ENCODE measurements at places on chromosomes 7 and 10.

DNA sequence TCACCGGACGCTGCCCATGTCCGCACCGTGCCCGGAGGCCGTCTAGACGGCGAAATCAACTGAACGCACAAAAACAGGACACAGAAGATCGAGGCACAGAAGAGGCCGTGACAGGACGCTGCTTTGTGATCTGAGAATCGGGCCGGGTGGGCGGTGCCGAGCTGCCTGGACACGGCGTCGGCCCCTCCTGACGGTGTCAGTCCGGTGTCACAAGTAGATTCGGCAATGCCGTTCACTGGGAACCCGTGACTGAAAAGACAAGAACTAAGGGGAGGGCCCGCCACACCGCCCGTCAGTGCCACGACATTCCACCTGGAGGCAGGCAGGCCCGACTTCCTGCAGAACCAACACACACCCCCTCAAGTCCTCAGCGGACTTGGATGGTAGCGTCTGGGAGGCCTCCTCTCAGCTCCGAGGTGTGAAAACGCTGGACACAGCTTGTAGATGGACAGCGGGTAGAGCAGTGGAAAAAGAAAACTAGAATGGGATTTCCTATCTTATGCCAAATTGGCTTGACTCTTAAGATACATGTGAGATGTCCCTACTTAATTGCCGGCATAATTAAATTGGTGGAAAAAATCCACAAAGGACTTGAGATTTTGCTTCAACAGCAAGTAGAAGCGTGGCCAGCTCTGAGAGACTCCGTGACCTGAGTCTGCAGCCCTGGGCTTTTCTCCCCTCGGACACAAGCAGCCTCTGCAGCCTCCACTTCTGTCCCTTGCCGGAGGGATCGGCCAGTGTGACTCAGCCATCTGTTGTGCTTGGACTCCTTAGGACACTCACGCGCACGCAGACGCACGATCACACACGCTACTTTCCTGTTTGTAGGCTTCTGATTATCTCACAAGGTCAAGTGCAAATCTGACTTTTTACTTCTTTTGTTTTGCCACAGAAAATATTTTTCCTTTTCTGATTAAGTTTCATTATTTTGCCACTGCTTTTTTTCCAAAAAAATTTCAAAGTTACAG, 269.0 kb downstream of the DIP2C start:
- no peak for DNase-seq

GRCh38 chr7:155343661-155344121, 46.0 kb downstream of the INSIG1 start:
- no peak for DNase-seq

DNA sequence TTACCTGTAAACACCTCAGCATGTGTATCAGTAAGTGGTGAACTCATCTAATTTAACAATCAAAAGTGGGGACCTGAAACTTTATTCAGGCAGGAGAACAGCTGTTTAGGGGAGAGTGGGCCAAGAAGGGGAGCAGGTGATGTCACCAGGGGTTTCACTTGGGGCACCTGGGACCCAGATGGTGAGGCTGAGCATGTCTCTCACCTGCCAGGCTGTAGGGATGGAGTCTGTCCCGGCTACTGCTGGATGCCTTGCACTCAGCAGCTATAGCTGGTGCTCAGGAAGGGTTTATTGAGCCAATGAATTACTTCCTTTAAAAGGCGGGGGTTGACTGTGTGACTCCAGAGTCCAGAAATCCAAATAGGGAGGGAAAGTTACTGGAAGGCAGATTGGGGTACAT, 23.0 kb downstream of the CDH23 start:
- DNase-seq, result no peak

DNA sequence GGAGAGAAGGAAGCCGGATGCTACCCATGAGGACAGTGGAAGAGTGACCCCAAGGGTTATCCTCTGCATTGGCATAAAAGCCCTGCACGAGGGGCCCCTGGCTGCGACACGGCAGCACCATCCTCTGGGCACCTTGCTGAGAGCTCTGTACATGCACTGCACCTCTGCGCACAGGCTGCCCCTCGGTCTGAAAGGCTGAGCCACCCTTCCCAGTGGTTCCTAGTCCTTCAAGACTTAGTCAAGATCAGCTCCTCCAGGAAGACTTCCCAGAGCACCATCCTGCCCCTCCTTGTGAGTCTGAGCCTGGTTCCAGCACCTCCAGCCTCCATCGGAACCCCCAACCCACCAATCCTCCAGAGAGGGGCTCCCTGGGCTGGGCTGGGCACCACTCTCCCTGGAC, 37.9 kb upstream of the CNPY1 start:
- DNase-seq, result no peak

DNA sequence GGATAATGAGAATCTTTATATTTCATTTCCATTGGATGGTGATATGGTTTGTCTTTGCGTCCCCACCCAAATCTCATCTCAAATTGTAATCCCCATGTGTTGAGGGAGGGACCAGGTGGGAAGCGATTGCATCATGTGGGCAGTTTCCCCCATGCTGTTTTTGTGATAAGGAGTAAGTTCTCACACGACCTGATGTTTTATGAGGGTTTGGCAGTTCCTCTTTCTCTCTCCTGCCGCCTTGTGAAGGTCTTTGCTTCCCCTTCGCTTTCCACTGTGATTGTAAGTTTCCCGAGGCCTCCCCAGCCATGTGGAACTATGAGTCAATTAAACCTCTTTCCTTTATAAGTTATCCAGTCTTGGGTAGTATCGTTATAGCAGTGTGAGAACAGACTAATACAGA, 59.4 kb downstream of the MTPN start:
- DNase-seq, result no peak

DNA sequence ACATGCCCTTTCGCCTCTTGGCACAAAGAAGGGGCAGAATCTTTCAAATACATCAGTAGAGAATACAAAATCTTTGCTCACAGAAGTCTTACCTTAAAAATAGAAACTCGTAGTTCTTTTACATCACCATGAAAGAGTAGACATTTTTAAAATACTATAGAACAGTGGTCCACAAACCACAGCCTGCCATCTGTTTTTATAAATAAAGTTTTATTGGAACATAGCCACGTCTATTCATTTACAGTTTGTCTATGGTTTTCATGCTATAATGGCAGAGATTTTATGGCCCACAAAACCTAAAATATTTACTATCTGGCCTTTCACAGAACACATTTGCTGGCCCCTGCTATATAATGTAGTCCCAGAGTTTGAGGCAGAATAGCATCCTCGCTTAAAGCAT, 46.1 kb upstream of the CABCOCO1 start:
- no peak for DNase-seq

GRCh38 chr7:157574120-157574825, 237.5 kb downstream of the DNAJB6 start:
- no peak for DNase-seq

GRCh38 chr7:26190417-26190869, 10.1 kb downstream of the HNRNPA2B1 start:
- no peak for DNase-seq

DNA sequence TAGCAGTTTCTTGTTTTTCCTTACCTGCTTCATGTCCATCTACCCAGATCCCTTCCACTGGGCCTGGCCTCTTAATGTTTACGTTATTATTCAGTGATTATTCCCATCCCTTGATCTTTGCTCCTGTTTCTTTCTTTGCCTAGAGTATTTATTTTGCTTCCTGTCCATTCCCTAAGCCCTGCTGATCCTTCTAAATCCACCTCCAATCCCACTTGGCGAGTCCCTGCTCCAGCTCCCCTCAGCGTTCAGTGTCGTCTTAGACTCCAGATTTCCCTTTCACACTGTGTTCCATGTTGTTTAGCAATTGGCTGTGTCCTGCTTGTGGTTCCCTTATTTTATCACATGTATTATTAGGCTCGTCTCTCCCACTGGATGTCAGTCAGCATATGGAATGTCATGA, 7.3 kb downstream of the PPP2R2D start:
- no peak for DNase-seq

DNA sequence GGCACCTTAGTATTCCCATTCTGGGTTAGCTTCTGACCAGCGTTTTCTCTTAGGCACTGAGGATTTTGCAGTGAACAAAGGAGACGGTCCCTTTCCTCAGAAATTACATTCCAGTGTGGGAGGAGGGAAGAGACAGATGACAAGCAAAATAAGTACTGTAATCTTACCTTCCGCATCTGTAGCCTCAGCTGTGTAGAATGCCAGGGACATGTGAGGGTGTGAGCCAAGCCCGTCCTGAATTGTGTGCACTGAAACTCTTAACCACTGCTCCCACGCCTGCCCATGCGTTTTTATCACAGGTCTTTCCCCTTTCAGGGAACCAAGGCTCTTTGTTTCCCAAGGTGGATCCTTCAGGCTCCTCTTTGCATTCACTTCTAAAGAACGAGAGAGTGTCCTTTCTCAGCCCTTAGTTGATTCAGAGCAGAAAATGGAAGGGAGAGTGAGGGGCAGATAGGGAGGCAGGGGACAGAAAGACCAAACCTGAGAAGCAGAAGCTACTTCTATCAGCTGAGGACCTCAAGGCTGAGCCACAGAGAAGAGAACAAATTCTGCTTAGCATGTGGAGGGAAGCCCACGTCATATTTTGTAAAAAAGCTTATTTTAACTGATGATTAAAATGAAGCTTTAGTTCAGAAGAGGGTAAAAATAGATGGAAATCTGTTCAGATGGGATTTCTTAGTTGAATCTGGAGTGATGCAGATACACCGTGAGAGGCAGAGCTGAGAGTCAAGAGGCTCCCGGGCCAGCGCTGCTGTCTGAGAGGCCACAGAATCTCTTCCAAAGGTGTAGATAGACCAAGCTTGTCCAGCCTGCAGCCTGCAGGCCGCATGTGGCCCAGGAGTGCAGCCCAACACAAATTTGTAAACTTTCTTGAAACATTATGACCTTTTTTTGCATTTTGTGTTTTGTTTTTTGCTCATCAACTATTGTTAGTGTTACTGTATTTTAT, 122.5 kb downstream of the CCNY start:
- no peak for DNase-seq

DNA sequence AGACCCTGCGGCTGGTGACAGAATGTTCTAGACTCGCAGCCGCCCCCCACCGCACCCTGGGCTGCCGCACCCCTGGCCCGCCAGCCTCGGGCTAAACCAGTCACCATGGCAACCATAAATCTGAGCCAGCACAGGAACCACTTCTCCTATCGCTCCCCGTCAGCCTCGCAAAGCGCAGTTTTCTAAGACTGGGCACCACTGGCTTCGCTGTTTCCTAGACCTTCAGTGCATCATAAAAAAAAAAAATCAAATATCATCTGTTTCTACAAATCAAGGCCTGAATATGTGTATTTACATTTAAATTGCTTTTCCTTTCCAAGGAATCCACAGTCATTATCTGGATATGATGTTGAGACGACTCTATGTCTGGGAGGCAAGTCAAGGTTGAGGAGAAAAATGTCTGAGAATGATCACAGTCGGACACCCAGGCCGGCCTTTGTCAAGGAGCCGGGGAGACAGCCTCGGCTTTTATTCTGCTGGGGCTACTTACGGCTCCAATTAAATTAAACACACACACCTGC, 99.9 kb downstream of the PTPRN2 start:
- DNase-seq, result no peak

DNA sequence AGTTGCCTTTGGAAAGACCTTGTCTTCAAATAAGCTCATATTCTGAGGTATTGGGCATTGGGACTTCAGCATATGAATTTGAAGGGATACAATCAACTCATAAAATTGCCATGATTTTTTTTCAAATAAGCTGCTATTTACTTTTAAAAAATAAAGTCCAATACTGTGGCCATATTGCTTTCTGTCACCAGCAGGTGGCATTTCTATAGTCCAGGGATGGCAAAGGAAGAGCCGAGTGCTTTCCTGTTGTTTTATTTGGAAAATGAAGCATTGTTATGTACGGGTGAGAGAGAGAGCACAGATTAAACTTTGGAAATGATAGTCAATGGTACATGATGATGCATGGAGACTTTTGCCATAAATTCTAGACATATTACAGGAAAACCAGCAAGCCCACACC, 104.1 kb upstream of the DPP6 start:
- no peak for DNase-seq

DNA sequence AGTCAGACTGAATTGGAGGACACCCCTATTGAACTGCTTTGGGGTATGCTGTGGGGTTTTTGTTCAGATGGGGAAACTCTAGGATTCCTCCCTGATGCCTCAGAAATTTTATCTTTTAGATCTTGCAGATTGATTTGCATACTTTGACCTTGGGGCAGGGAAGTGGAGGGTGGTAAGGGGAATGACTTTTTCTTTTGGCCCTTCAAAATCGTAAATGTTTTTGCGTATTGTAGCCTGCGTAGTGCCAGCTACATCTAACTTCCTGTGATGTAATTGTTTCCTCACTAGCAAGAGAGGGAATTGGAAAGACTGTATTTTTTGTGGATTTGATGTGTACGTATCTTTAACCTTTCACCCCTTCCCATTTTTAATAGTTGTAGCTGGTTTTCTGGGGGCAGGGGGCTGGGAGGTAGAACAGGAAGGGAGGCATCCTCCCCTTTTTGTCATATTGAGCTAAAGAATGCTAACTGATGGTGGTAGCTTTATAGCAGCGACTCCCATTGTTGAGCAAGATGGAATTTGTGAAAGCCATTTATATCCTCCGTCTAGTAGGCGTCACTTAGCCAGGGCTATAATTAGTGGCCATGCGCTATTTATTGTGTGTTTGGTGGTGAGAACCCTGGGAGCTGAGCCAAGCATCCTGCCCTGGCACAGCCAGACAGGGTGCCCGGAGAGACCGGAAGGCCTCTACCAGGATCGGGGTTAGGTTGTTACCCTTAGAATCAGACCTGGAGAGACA, 11.3 kb downstream of the DUSP5 start:
- DNase-seq, result no peak

GRCh38 chr7:98240961-98241673, 10.9 kb downstream of the TECPR1 start:
- DNase-seq, result no peak

DNA sequence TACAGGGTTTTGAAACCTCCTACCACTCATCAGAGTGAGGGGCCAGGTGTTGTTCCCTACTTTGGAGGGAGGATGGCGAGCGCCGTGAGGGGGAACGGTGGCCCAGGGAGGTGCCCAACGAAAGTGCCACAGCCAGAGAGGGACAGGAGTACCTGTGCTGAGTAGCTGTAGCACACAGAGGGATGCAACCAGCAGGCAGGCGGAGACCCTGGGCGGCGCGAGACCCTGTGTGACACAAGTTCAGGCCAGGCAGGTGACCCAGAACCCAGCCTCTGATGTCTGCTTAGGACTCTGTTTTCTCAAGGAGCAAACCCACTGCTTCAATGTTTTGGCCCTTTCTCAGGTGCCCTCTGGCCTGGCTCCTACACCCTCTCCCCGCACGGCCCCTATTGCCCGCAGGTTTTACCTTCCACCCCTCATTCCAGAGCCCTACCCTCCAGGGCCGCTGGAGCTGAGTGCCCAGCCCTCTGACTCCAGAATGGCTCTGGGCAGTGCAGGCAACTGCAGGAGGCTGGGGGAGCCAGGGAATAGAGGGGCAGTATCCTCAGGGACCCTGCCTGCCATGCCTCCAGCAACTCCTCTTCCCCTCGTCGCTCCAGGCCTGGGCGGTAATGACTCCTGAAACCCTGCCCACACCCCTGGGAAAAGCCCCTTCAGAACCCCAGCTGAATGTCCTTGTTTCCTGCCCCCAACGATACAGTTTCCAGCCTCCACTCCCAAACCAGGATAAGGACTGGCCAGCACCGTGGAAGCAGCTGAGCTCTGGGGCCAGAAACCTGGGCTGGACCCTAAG, 164.1 kb upstream of the RHEB start:
- DNase-seq, result no peak
